ENCODE measurements at places on chromosomes 2 and 18. TPM values are rescaled to one million over a fixed set of nuclear protein-coding genes. Genes with fewer than 3 reads are reported as not detected.

The C2orf78 gene
- not detected for total RNA-seq

The SERPINB11 gene
- not detected for total RNA-seq

DNA sequence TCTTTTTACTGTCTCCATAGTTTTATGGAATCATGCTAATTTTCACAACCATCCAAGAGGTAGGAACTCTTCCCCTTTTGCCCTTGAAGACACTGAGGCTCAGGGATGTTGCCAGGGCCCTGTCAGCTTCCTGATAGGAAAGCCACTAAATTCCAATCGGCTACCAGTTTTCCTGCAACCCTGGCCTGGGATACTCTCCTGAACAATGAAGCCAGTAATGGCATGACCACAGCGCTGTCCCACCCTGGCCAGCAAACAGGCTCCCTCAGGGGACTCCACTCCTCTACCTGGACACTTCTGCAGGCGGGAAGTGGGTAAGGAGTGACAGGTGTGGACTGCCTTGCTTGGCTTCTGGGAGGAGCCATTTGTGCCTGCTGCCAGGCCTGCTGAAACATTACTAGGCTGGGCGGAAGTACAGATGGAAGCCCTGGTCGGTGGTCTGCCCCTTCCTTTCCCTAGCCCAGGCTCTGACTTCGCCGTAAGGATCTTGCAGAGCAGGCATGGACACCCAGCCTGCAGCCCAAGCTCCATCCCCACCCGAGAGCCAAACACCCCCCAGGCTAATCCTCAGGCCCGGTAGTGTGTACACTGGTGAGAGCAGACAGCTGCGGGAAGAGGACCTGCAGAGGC is 78.8 kb upstream of the SMAD2 start:
- no peak for DNase-seq

GRCh38 chr2:219405451-219405850 is 12.7 kb upstream of the DES start:
- no peak for DNase-seq

GRCh38 chr2:114661971-114662939 is 219.8 kb downstream of the DPP10 start:
- peak; percentile 40 for DNase-seq

The MEP1B gene
- not detected for total RNA-seq

DNA sequence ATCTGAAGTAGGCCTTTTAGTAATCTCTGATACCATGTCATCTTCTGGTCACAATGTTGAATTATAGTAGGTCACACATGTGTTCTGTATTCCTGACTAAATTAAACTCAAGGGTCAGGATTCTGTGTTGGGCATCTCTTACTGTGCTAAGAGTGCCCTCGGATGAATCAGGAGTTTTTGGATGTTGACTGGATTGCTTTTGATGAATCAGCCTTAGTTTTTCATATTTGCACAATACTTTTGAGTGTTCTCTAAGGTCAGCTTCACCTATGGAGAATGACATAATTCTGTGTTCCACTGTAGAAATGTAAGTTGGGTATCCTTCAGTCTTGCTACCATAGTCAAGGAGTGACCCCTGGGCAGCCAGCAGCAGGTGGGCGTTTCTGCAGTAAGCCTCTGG is 190.1 kb downstream of the PTPRM start:
- no peak for DNase-seq

GRCh38 chr18:62814132-62814759 is 98.9 kb downstream of the PHLPP1 start:
- no peak for DNase-seq

The APLF gene
- total RNA-seq, result 8.9 TPM

DNA sequence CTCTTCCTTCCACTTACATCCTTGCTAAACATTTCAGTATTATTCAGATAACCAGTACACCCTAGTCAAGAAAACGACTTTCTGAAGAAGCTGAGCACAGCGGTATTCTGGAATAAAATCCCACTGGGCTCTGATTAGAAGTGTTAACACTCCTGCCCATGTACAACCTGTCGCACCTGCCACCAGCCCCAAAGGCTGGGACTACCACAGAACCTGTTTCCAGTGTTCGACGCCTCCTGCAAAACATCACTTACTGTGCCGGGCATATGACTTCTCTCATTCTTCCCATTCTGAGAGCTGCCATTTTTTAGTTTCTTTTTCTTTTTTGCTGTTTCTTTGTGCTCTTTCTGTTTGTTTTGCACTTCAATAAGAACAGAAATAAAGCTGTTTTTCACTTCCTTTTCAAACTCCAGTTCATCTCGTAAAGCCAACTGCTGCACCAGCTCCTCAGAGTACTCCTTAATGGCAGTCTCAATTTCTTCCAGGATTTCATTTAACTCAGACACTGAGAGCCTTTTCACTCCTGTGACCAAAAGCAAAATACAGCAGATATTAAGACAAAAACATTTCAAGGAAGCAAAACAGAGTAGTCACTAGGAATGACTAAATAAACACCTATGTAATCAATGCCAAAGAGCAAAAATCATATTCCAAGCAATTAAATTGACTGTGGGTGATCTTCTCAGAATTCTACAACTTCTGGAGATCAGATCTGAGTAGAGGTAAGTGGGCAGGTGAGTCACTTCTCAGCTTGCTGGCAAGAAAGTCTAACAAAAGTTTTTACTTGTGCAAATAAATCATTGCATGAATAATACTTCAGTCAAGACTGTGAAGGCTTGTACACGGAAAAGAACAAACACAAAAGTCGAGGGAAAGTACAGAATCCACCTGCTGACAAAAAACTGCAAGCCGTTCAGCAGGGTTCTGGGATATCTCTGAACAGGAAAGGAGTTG is 19.3 kb downstream of the FEZ2 start:
- no peak for DNase-seq

DNA sequence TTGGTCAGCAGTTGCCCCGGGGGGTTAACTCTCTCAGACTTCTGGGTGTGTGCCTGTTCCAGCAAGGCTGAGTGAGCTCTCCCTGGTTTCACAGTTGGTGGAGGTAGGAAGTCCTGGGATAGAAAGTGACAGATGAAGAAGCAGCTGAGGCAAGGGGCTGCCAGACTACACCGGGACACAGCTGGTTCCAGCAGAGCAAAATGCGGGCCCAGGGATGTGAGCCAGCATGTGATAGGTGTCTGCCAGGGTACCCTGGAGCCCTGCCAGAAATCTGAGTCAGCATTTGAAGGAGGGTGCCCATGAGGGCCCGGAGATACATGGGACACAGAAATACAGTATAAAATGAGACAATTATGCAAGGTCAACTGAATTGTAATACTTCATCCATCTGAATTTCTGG is 79.3 kb upstream of the LGALSL start:
- DNase-seq, result no peak

DNA sequence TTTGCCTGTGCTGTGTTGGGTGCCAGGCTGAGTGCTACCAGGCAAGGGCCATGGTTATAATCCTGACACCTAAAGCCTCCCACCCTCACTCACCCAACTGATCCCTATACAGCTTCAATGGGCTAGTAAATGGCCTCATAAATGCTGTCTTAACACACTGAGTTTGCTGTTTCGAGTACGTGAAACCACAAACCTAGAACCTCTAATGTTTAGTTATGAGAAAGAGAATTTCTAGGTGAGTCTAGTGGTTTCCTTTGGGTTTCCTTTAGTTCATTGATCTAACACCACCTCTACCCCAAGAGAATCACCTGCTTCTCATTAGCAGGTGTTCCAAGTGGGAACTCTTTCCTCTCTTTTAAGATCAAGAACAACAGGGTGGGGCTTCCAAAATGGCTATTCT is 172.0 kb downstream of the MC4R start:
- no peak for DNase-seq

The ALKAL2 gene
- 1.9 TPM for total RNA-seq

DNA sequence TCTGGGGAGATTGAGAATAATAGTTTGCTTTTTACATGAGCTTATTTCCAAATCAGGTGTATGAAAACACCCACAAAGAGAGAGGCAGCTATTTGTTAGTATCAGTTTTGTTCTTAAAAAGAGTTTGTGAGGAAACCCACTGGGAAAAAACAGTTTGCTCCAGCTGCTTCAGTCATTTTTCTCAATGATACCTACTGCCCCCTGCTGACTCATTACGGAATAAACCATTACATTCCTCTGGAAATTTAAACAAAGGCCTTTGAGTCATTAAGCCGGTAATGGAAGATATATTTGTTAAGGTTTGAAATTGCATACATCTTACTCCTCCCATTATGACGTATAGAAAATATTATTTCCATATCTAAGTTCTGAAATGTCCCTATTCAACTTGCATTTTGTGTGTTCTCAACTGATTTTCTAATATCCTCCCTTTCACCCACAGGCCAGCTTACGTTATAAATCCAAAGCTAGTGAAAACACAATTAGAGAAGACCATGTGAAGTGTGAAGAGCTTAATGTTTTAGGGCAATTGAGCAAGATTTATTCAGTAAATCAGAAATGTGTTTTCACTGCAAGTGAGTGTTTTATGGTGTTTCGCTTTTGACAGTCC is 761.6 kb downstream of the DSC3 start:
- no peak for DNase-seq

DNA sequence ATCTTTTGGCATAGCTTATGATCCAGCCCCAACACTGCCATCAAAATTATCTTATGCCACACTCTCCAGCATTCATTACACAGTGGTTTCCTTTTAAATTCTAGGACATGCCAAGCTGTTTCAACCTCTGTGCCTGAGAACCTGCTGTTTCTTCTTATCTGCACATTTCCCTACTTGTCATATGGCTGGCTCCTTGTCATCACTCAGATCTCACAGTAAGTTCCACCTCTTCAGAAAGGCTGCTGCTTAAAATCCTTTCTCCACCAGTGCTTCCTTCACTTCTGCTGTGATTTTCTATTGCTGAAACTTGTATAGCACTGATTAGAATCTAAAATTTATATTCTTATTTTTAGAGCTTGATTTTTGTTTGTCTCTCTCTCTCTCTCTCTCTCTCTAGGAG is 43.4 kb downstream of the MC4R start:
- DNase-seq, result no peak

DNA sequence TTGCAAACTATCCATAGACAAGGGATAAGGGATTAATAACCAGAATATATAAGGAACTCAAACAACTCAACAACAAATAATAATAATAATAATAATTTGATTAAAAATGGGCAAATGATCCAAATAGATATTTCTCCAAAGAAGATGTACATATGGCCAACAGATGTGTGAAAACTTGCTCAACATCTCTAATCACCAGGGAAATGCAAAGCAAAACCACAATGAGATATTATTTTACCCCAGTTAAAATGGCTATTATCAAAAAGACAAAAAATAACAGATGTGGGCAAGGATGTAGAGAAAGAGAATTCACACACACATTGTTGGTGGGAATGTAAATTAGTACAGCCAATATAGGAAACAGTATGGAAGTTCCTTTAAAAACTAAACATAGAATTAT is 26.9 kb downstream of the DNAH7 start:
- DNase-seq, result no peak

DNA sequence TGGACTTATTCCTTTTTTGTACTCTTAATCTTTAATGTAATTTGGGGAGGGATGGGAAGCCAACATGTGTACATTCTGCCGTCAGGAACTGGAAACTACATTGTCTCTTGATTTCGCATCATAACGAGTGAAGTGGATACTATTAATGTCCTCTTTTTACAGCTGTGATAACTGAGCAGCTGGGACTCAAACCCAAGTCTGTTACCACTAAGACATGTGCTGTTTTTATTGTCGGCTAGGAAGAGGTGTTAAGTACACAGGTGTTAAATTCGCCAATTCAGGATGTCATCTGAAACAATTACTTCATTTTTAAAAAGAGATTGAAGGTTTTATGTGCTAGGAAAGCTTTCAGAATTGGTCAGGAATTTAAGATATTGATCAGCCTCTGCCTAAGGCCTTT is 6.9 kb downstream of the GMCL1 start:
- DNase-seq, result no peak

DNA sequence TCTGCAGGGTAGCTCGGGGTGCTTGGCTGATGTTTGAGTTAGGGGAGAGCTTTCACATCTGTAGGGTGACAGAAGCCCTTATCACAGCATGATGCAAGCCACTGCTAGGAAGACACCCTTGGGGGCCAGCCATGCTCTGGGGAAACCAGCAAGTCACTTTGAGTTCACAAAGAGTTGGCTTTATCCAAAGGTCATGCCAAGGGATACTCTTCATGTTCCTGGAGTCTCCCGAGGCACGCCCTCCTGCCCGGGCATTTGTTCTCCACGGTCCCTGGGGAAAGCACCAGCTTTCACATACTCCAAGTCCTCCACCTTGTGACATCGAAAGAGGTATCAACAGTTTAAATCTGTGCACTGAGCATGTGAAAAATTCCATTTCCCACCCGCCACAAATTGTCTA is 227.7 kb downstream of the VAPA start:
- DNase-seq, result no peak

DNA sequence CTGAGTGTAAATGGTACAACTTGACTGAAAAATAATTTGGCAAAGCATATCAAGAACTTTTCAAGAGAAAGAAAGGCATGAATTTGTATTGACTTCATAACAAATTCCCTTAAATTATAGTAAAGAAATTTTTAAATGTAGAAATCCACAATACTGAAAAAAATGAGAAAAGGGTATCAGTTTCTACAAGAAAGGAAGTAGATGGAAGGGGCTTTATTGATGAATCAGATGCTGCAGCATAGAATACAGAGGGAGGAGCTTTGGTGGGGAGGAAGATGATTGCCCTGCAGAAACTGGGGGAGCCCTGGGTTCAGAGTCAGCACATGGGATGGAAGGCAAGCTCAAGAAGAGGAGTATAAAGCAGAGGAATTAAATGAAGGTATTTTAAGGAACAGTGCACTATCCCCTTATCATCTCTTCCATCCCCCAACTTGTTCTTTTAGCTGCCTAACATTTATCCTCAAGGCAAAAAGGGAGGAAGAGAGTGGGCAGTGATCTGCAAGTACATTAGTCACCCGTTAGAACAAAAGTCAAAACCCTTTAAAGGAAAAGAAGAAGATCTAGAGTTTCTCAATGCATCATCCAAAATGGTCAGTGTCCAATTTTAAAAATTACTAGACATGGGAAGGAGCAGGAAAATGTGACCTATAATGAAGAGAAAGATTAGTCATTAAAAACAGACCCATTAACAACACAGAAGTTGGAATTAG is 77.7 kb downstream of the KCTD18 start:
- DNase-seq, result no peak

DNA sequence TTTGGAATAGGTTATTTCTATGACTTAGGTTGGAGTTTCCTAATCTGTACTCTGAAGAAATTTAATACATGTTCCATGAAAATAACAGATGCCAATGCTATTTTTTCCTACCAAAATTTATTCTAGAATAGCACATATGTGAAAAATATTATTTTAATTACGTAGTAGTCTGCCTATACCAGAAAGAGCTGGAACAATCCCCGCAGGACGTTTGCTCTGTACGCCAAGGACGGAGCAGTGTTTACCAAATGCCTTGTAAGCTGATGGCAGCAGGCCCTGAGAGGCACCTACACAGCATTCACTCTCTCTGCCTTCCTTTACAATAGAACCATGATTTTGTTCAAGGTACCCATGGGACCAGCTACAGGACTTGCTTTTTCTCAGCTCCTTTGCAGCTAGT is 16.8 kb upstream of the SLC1A4 start:
- DNase-seq, result no peak

The SERPINB4 gene
- total RNA-seq, result not detected

Measured in ureter (tissue), 1 donor.